ENCODE measurements at places on chromosomes 1 and 21.

DNA sequence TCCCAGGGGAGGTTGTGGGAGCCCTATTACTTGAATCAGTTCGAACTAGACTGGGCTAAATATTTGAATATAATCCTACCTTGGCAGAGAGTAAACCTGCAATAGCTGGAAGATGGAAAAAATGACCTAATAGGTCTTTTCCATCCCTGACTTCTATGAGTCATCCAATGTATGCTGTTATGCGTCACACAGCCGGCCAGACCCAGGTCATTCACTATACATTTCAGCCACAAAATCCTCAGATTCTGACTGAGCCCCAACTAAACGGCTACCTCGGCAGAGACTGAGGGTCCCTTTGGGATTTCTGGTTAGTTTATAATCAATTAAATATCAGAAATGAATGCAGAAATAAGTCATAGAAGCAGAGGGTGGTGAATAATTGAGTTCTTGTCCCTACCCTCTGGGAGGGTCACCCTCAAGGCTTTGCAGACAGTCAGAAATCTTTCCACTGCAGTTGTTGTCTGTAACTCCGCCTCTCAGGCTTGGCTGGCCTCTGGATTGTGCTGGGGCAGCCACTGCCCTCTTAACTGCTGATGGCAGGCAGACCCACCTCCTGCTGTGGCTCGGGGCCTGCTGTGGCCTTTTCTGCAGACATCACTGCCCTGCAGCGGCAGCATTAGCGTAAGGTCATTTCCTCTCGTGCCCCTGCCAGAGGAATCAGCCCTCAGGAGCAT is 240.5 kb downstream of the TGFB2 start:
- DNase-seq, result peak; percentile 9

GRCh38 chr21:28337315-28337714 is 655.4 kb downstream of the LTN1 start:
- DNase-seq, result peak; percentile 5

- no peak for DNase-seq
Measured at GRCh38 chr21:9738527-9738926, 782.9 kb upstream of the TPTE start.

DNA sequence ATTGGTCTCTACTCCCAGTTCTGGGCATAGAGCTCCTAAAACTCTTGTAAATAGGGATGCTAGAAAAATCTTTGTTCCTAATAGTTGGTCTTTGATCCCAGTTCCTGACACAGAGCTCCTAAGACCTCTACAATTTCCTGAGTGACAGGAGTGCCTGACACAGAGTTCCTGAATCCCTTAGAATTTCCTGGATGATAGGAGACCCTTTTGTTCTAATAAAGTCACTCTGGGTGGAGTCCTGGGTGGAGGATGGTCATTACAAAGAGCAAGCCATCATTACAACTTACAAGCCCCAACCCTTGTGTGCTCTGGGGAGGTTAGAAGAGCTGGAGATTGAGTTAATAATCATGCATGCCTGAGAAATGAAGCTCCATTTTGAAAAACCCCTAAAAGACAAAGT is 58.4 kb downstream of the ZZZ3 start:
- no peak for DNase-seq

- DNase-seq, result no peak
Measured at GRCh38 chr21:42222386-42222785, 3.4 kb downstream of the ABCG1 start.

DNA sequence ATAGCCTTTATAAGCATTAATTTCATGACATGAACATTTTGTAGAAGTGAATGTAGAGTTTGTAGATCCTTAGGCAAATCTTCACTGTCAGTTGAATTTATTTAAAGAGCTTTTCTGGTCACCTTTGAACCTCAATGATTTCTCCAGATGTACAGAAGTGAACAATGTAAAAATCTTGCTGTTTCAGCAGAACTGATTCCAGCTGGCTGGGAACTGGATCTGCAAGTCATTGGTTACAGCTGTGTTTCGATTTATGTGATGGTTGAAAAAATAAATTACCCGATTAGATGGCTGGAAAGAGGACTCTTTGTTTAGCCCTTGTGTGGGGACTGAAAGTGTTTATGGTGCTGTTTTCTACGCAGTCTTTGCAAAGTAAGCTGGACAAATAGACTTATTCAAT is 849.8 kb downstream of the USP25 start:
- no peak for DNase-seq

DNA sequence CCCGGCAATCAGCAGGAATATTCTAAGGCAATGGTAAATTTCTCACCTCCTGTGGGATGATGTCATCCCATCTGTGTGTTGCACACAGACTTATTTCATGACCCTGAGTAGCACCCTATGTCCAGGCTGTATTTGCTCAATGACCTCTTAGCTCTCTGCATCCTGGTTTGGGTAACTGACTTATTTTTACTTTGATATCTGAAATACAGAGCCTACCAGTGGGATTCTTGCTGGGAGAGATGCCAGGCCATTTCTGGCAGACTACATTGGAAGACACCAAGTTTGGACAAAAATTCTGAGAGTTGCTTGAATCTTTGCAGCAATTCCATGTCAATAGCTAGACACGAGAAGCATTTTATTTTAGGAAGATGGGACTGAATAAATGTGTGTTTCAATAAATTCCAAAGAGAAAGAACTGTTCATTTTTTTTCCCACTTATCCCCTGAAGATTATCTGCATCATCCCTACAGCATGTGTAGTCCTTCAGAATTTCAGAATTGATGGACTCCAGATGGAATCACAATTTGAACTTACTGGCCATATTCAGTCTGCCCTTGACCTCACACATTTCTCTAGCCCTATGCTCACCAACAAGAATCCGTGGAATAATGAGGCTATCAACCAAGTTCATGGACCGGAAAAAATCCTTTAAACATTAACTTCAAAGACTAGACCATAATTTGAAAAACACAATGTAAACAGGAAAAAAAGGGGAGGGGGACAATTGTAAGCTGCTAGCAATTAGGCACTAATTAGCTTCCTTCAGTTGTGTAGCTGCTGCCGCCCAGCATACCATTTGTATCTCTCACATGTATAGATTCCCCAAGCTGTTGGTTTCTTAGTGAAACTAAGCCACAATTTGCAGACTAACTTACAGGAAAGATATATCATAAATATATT is 226.5 kb downstream of the HMCN1 start:
- no peak for DNase-seq

DNA sequence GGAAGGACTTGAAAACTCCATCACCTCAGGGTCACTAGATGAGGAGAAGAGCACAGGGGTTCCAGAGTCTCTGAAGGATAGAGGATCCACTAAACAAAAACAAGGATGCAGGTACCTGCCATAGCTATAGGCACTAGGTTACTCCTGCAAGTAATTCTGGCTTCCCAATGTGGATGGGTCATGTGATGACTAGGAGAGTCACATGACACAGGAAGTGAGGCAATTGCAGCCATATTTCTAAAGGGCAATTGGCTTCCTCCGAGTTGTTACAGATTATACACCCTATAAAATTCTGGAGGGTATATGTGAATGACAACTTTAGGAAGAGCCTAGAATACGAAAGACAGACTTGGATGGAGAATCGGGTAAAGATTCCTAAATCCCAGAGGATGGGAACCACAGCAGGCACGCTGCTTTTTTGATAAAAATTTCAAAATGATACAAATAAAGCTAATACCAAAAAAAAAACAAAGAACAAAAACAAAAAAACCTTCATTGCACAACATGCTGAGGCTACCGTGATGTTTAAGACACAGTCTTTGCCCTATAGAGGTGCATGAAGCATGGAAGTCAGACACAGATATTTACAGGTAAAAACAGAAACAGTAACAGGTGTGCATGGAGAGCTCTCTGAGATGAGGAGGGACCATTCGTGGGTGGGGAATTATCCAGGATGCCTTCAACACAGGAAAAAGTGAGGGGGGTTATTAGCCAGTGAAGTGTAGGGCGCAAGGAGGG is 10.5 kb downstream of the MTX1 start:
- no peak for DNase-seq

DNA sequence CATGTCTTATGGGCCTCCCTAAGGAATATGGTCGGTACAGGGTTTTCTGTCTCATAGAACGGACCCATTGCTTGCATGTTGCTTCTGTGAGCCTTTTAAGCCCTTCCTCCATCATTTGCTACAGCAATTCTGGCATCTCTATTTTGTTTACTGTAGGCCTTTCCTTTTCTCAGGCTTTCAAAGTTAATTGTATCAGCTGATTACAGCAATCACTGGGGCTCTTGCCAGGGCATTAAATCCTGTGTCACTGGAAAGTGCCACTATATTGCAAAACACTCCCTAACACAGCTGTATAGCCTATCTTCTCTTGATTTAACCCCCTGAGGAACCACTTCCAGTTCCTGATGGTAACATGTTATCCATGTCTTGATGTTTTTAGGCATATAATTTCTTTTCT is 156.5 kb downstream of the PDE4B start:
- DNase-seq, result no peak

DNA sequence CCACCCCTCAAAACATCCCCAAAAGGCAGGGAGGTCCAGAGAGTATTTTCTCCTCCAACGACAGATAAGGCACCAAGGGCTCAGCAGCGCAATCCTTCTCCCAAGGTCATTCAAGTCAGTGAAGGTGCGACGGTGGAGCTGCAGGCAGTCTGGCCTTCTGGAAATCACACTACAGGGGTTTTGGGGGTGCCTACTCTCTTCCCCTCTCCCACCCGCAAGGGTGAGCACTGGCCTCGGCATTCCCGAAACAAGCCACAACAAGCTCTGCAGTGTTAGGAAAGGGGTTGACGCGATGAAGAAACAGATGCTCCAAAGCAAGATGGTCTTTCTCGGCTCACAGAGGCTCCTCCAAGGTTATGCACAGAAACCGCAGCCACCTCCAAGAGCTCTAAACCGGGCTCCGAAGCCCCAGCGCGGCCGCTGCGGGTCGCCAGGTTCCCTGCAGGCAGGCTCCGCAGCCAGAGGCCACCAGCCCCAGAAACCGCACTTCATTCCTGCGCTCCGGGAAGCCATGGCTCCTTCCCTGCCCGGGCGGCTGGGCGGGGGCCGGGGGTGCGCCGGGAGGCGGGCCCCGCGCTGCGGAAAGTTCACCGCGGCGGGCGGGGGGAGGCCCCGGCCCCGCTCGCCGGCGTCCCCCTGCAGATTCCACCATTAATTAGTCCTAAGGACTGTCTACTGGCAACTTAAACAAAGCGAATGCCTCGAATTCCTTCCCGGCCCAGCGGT is 1.1 kb downstream of the LUZP1 start:
- peak; percentile 66 for DNase-seq

- DNase-seq, result no peak
Measured at GRCh38 chr1:208238710-208239472, 5.3 kb downstream of the PLXNA2 start.

DNA sequence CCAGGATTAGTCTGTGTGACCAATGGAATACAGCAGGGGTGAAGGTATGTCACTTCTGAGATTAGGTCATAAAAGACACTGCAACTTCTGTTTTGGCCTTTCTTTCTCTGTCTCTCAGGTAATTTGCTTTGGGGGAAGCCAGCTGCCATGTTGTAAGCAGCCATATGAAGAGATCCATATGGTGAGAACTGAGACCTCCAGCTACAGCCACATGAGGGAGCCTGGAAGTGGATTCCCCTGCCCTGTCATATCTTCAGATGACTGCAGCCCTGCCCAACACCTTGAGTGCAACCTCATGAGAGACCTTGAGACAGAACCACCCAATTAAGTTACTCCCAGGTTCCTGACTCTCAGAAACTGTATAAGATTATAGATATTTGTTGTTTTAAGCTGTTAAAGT is 70.1 kb upstream of the ESRRG start:
- DNase-seq, result no peak

GRCh38 chr1:91653183-91653582 is 152.5 kb downstream of the CDC7 start:
- DNase-seq, result no peak

DNA sequence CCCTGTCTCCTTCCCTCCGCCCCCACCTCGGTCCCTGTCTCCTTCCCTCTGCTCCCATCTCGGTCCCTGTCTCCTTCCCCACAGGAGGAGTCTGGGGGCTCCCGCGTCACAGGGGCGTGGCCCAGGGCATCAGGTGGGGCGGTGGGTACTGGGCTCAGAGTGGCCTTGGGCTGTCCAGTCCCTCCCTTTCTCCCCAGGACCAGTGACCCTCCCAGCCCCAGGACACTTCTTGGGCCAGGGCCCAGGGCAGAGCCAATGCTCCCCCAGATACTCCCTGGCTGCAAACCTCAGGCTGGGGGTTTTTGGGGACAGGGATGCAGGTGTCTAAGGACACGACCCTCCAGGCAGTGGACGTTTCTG is 6.8 kb upstream of the RNF223 start:
- no peak for DNase-seq

GRCh38 chr1:218430822-218431221 is 85.7 kb downstream of the TGFB2 start:
- DNase-seq, result no peak

DNA sequence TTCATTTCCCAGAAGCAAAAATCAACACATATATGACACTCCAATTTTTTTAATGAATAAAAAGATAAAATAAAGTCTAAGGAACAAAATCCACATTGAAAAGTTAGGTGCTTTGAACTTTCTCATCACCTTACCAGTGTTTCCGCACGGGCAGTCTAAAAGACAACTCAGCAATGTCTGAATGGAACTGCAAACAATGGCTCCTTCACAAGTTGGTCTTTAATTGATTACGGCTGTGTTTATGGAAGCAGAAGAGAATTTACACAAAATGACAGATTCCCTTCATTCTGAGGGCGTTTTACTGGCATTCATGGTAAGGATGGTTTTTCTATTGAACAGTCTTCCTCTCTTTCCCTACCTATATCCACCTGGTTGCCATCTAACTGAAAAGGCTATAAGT is 65.0 kb upstream of the RNPC3 start:
- DNase-seq, result no peak

- DNase-seq, result no peak
Measured at GRCh38 chr21:38413958-38414548, 84.2 kb downstream of the ERG start.

- DNase-seq, result no peak
Measured at GRCh38 chr1:26419494-26419893, 8.9 kb downstream of the LIN28A start.

DNA sequence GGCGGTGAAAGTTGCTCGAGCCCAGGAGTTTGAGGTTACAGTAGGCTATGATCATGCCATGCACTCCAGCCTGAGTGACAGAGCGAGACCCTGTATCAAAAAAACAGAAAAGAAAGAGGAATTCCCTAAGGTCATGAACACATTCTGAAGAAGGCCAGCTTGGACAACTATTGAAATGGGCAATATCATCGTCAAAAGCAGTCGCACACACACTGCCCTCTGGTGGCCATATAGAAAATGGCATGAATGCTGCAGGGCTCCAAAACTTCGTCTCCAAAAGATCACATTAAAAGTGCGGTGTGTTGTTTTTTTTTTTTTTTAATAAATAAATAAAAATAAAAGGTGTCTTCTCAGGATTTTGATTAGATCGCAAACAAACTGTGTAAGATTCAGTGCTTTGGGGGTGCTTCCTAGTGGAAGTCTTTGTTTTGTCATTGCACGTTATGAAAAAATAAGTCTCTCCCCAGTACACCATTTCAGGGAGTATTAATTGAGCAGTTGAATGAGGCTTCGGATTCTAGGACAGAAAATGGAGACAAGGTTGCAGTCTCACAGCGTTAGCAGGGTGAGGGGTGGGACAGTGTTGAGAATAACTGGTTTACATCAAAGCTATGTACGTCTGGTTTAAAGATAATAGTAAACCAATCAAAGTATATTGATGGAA is 87.5 kb upstream of the FMN2 start:
- DNase-seq, result peak; percentile 12

Measured in LoVo (cell line).